ENCODE measurements at places on chromosomes 7 and 10.

DNA sequence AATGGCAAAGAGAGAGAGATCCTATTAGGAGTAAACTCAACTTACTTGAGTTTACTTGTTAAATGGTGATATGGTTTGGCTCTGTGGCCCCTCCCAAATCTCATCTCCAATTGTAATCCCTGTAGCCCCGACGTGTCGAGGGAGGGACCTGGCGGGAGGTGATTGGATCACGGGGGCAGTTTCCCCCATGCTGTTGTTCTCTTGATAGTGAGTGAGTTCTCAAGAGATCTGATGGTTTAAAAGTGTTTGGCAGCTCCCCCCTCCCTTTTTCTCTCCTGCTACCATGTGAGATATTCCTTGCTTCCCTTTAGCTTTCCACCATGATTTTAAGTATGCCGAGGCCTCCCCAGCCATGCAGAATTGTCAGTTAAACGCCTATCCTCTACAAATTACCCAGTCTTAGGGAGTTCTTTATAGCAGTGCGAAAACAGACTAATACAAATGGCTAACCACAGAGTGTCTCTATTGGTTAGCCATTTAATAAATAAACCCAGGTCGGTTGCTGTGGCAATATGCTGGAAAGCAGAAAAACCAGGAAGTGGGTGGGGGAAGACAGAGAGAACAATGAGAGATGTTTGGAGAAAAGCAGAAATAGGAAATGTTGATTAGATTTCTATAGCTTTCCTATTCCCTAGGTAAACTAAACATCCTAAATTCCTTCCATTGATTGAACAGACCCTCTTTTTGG lies 3.0 kb upstream of the STMP1 start:
- no peak for DNase-seq

DNA sequence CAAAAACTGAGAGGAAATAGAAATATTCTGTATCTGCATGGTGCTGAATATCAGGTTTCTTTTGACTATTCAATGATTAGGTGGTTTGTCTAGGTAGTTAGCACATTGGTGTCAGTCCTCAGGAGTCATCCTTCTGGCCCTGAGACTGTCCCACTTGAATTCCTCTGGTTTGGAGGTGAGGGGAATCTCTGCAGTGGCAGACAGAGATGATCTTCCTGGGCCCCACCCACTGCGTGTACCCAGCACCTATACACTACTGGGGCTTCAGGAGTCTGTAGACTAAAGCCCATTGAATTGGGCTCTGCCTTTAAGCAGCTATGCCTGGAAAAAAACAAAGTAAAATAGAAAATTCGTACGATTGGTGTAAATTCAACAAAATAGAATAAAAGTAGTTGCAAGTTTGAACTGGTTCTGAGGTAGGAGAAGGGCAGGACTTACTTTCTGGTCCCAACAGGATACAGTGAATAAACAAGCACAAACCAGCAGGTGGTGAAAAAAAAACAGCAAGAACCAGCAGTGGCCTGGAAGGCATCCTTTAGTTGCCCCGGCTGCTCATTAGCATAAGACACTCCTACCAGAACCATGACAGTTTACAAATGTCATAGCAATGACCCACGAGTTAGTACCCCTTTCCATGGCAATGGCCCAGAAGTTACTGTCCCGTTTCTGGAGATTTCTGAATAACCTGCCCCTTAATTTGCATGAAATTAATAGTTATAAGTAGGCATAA lies 1.7 kb downstream of the LIPM start:
- no peak for DNase-seq

DNA sequence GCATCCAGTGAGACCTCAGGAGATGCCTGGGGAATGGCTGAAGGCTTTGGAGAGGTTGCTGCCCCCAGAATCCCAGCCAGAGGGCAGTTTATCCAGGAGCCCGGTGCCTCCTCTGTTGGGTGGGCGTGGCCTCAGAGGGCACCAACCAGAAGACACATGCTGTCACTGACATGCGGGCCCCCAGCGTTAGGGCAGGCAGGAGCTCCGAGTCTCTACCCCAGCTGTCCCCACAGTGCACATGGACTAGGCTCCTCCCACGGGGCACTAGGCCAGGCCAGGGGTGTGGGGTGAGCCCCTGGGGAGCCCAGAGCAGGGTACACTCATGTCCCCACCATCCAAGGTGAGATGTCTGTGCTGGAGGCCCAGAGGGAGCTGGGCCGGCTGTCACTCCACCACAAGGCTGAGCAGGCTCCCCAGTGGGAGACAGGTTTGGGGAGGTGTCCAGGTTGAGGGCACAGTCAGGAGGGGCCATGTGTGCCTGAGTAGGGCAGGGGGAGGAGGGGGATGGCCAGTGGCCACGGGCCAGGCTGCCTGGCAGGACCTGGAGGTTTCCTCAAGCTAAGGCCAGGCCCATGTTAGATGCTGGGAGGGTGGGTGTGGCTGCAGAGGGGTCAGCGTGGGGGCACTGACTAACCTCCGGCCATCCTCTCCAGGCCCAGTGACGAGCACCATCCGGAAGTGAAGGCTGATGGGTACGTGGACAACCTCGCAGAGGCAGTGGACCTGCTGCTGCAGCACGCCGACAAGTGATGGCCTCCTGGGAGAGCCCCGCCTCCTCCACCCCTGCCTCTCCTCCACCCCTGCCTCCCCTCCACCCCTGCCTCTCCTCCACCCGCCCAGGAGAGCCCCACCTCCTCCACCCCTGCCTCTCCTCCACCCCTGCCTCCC lies 131.3 kb downstream of the FAM53B start:
- no peak for DNase-seq

DNA sequence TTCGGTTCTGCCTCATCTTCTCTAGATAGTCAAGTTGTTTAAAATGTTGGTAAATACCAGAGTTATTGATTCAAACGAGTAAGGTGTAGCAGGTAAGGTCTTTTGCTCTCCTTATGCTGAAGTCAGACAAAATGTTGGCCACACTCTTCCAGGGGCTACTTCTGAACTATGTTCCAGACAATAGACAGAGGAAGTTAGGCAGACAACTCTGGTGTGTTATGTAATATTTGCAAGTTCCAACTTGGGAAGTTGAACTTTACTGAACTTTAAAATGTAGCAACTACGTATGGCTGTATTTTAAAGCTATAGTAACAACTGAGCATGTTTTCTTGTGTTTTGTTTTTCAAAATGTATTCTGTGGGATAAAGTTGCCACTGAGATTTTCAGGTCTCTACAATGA lies 125.7 kb upstream of the NEBL start:
- DNase-seq = no peak

All from central memory CD8-positive, alpha-beta T cell (primary cell).